ENCODE measurements at places on chromosomes 16 and 17.

GRCh38 chr17:76547183-76547641 lies 7.4 kb downstream of the PRCD start:
- DNase-seq, result peak; percentile 87

DNA sequence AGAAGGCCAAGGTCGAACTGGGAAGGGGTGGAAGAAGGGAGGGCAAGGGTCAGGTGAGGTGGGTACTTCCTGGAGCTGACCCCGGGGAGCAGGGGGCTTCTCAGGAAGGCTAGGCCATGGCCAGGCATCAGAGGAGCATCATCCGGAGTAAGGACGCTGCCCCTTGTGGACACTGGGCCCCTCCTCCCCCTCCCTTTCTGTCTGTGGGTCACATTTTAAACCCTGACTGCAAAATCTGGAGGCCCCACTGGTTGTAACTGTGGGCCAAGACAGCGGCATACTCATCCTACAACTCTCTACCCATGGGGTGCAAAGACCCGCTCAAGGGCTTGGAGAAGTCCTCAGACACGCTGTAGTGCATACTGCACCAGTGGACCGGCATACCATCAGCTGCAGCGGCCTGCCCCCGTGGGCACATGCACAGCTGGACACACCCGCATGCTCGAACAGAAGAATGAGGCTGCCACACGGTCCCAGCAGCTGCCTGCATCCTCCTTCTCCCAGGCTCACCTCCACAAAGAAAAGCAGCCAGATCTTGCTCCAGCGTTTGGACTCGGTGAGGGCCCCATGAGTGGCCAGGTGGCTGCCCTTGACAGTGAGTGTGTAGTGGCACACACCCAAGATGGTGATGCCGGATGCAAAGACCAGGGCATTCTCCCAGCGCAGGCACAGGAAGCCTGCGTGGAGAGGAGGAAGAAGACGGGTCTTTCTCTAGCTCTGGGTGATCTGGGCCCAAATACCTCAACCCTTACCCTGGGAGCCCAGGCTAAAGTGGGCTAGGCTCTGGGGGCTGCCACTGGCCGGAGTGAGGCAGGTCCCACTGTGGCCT lies 1.2 kb downstream of the FADS6 start:
- DNase-seq, result no peak

- no peak for DNase-seq
Measured at GRCh38 chr17:47205419-47205963, 3.7 kb upstream of the MYL4 start.

DNA sequence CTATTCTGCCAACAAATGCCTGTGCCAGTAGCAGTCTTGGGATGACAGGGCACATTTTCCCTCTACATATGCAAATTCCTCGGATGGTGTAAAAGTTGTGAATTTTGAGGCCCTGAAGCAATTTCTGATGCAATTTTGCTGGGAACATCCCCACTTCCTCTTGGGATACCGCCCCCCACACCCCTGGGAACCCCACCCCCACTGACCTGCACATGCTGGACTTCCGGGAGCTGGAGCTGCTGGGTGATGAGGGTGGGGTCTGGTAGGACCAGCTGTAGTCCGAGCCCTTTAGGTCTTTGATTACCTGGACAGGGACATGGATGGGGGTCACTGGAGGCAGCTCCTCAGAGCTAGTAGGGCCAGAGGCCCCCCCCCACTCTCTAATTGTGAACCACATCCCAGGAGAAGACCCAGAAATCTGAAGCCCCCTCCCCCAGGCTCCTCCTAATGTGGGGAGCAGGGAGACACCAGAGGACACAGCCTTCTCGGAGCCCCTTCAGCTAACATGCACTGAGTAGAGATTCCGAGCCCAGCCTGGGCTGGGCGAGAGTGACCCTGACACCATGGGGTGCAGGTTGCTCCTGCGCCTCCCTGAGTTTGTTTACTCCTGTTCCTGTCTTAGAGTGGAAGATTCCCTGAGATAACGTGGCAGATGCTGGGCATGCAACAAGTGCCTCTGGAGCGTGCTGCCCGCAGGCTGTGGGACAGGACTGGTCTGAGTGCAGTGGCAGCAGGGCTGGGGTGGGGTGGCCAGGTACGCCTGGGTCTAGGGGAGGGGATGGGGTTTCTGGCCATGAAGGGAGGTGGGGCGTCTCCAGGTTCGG lies 9.0 kb downstream of the MTSS2 start:
- DNase-seq, result no peak

- no peak for DNase-seq
Measured at GRCh38 chr16:11686713-11687380, 18.6 kb downstream of the SNN start.

GRCh38 chr17:57615836-57616757 lies 129.0 kb downstream of the CCDC182 start:
- no peak for DNase-seq

DNA sequence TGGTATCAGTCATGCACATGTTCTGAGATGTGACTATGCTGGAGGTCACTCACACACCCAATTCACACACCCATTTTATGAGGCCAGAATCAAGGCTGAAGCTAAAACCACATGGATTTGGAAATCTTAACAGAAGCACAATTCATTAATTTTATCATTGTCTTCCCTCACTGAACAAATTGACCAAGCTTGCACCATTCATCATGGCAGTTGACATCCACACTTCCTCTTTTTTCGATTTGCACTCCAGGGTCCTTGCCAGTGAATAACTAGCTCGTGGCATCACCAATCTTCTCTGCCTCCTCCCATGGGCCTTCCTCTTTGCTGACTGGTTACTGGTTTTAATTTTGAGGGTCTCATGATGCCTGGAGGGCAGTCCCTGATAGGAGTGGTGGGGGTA lies 123.0 kb upstream of the ASIC2 start:
- no peak for DNase-seq

DNA sequence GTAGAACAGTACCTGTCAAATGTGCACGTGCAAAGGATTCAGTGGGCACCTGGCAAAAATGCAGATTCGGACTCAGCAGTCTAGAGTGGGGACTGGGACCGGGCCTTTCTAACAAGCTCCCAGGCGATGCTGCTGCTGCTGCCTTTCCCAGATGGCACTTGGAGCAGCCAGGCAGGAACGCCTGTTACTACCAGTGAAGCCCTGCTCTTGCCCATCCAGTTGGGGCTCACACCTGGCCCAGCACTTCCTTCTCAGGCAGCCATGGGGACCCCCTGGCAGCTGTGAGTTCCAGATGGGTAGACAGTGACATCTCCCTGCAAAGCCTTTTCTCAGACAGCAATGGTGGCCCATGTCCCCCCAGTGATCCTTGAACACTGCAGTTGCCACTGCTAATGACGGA lies 30.4 kb downstream of the KDM8 start:
- DNase-seq, result no peak

GRCh38 chr16:14249291-14250032 lies 178.3 kb downstream of the MRTFB start:
- DNase-seq, result peak; percentile 44

DNA sequence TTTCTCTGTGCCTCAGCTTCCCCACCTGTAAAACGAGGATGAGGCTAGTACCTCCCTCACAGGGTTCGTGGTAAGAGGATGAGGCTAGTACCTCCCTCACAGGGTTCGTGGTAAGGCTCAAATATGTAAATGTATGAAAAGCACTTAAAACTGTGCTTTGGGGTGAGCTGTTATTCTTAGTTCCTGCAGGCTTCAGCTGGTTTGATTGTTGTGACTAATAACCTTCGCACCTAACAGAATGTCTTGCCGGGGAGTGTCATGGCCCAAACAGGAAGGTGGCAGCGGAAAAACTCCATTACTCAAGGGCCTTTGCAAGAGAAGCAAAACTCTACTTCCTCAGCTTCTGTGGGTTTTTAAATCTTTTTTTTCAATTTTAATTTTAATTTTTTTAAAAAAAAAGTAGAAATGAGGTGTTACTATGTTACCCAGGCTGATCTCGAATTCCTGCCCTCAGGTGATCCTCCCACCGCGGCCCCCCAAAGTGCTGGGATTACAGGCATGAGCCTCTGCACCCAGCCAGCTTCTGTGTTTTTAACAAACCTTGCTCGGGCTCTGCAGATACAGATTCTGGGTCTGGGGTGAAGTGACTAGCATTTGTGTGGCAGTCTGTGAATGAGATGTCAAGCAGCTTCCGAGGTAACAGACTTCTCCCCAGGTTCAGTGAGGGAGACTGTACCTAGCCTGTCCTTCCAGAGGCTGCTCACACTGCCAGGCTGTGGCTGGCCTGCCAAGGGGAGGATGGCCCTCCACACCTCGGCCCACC lies 103.0 kb downstream of the RAB11FIP4 start:
- no peak for DNase-seq

DNA sequence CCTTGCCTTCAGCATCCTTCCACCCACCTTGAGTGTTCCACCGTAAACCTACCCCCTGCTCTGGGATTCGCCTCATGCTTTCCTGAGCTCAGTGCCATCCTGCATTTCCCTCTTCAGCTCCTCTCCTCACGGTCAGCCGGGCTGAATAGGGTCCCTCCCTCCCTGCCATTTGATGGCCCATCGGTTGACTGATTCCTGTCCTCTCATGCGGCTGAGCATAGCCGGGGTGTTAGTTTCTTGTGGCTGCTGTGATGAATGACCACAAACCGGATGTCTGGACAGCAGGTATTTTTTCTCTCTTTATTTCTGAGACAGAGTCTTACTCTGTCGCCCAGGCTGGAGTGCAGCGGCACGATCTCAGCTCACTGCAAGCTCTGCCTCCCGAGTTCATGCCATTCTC lies 44.1 kb upstream of the MGAT5B start:
- DNase-seq, result no peak

DNA sequence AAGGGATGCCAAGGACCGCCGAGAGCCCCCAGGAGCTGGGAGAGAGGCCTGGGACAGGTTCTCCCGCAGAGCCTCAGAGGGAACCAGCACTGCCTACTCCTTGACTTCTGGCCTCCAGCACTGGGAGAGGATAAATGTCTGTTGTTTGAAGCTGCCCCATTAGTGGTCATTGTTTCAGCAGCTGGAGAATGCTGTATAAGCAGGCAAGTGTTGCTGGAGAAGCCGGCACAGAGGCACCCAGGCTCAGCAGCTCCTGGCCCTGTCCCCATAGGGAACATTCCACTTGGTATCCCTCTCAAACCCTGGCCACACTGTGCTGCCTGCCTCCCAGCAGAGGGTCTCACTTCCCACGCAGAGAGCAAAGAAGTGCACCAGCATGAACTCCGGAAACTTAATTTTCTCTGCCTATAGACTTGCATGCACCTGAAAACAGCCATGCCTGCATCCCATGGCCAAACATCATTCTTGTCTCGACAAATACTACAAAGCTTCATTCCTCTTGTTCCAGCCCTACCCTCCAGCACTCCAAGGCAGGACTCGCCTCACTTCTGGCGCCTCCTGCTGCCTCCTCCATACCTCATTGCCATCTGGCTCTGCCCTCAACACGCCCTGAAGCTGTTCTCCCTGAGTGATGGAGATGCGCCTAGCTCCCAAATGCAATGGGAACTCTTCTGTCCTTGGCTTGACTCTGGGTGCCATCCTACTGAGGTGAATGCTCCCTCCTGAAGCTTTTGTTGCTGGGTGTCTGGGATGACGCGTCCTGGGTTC lies 88.1 kb downstream of the DNAH17 start:
- DNase-seq, result no peak

DNA sequence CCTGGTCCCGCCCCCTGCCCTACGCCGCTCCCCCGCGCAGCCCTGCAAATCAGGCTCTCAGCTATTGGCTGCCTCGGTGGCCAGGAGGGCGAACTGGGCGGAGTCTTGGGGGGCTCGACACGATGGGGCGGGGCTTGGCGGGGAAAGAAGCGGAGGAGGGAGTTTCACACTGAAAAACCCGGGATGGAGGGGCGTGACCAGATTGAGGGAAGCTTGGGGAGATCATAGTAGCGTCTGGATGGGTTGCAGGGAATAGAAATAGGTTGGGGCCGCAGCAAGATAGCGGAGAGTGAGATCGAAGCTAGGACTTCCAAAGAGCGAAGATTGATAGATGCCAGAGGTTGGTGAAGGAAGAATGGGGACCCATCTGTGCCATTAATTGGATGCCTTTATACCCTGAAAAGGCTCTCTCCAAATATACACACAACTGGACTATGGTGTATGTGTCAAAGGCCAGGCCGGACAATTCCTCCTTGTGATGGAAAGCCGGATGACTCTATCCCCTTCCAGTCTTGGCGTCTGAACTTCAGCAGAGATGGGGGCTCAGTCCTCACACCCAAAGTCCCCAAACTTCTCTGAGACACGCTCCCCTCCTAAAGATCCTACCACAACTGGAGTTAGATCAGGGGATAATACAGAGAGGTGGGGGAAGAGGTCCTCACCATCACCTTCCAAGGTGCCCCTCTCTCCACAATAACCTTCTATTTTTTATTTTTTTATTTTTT lies 376 bp upstream of the STAC2 start:
- DNase-seq, result peak; percentile 88

GRCh38 chr17:79395066-79395465 lies 215.8 kb downstream of the RBFOX3 start:
- DNase-seq, result no peak

DNA sequence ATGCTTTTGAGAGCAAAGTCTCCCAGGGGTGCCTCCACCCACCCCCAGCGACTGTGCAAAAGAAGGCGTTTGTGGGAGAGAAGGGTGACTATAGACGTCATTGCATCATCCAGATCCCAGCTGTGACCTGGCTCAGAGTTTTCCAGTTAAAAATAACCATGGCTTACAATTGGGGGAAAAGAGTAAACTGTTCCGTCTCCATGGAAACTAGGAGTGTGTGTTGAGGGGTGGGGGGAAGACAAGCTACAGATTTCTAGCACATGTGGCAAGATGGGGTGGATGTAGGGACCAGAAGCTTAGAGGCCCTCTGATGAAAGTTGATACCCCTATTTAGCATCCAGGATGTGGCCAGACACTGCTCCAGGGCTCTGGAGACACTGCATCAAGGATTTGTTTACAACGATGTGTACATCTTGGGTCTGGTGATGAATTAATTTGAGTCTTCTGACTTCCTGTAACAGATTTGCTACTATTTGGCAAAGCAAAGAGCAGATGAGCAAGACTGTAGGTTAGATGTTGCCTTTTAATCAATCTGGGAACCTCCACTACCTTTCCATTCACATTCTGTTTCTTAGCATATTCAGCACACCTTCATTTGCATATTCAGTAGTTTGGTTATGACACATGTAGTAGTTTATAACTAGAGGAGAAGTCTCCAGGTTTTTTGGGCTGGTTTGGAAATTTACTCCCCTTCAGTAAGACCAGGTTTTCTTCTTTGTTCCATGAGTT lies 6.2 kb upstream of the DUSP14 start:
- peak; percentile 77 for DNase-seq

DNA sequence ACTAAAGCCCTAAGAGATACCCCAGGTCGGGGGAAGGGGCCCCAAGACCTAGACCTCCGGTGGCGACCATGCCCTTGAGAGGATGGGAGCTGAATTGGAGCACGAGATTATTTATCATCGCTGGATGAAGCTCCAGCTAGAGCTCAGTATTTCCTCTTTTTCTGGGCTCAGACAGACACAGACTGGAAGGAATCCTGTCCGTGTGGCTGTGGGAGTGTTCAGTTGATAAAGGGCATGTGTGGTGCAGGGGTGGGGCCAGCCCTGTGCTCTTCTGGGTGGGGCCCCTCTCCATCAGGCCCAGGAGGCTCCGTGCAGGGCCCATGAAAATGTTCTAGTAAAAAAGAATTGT lies 6.3 kb upstream of the CBX4 start:
- DNase-seq, result no peak

- DNase-seq, result no peak
Measured at GRCh38 chr17:40564195-40564882, 933 bp downstream of the CCR7 start.

GRCh38 chr16:72946063-72946462 lies 101.9 kb downstream of the ZFHX3 start:
- DNase-seq, result no peak

- no peak for DNase-seq
Measured at GRCh38 chr16:60739737-60740683, 1296.2 kb downstream of the CDH8 start.

- no peak for DNase-seq
Measured at GRCh38 chr16:83974475-83974874, 6.4 kb downstream of the NECAB2 start.

Data from NCI-H1694 (cell line).